ENCODE measurements at places on chromosomes 4 and X. TPM values are rescaled to one million over a fixed set of nuclear protein-coding genes. Genes with fewer than 3 reads are reported as not detected.

Gene LNX1
- 0.46 TPM for total RNA-seq

Gene JADE3
- total RNA-seq, result 2.4 TPM

Gene GPR82
- total RNA-seq, result not detected

DNA sequence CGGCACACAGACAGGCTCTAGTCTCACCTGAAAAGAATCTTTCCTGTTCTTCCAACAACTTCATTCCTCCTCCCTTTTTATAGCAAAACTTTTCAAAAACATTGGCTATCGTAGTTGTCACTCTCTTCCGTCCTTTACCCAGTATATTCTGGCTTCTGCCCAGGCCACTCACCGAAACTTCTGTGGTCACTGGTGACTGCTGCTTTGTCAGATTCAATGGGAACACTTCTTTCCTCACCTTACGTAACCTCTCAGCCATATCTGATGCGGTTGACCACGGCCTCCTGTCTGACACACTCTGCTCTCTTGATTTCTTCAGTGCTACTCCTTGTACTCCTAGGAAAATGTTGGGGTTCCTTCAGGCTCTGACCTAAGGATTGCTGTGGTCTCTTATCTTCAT lies 9.2 kb upstream of the RNF150 start:
- H3K36me3 ChIP-seq, result no peaks in the 10 kb centered on the region
- H3K27ac ChIP-seq, result no peak overlapping the region
- H3K4me3 ChIP-seq, result no peak overlapping the region
- DNase-seq, result no peak
- no peaks in the 10 kb centered on the region for H3K4me1 ChIP-seq

DNA sequence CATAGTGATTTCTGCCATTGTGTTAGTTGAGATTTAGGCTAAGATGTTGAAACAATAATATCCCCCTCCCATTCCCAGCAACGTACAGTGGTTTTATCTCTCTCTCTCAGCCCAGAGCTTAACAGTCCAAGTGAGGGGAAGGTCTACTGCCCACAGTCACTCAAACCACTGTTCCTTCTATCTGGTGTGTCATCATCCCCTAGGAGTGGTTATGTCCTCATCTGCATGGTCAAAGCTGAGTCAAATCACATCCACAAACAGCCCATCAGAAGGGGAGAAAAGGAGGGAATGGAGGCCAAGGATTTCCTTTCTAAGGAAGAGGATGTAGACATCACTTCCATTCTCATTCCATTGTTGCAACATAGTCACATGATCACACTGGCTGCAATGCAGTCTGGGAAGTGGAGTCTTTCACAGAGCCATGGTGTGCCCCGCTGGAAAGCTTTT lies 42.8 kb upstream of the CHRNA9 start:
- no peaks in the 10 kb centered on the region for H3K27me3 ChIP-seq
- peak overlapping the region; percentile 14 for H3K4me3 ChIP-seq
- peaks cover 57% of the 10 kb centered on the region for H3K4me1 ChIP-seq
- no peak for DNase-seq
- peaks cover 2% of the 10 kb centered on the region for H3K36me3 ChIP-seq
- H3K27ac ChIP-seq, result no peak overlapping the region

GRCh38 chr4:38390969-38391545 lies 272.9 kb upstream of the KLF3 start:
- H3K4me1 ChIP-seq, result peaks cover 7% of the 10 kb centered on the region
- no peak overlapping the region for H3K4me3 ChIP-seq
- DNase-seq, result no peak
- H3K27me3 ChIP-seq, result no peaks in the 10 kb centered on the region
- no peak overlapping the region for H3K27ac ChIP-seq
- peaks cover 26% of the 10 kb centered on the region for H3K36me3 ChIP-seq

DNA sequence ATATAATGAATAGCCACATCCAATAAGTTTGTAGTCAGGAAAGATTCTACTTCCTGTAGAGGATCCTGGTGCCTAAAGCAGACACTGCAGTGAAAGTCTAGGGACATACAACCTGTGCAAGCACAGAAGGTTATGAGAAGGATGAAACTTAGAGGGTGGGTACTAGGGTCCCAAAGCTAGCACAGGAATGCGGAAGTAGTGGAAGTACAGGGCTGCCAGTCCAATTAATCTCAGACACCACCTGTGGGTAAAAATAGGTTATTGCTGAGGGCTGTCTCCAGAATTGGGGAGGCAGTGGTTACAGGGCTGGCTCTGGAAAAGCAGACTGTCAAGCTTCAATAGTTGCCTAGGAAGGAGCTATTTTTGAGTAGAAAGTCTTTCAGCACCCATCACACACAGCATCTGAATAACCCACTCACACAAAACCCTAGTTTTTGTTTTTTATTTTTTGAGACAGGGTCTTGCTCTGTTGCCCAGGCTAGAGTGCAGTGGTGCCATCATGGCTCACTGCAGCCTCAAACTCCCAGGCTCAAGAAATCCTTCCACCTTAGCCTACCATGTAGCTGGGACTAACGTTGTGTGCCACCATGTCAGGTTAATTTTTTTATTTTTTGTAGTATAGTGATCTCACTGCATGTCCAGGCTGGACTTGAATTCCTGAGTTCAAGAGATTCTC lies 50.8 kb upstream of the ELF2 start:
- no peak overlapping the region for H3K27ac ChIP-seq
- no peaks in the 10 kb centered on the region for H3K27me3 ChIP-seq
- no peak overlapping the region for H3K4me3 ChIP-seq
- no peak for DNase-seq
- no peaks in the 10 kb centered on the region for H3K36me3 ChIP-seq

DNA sequence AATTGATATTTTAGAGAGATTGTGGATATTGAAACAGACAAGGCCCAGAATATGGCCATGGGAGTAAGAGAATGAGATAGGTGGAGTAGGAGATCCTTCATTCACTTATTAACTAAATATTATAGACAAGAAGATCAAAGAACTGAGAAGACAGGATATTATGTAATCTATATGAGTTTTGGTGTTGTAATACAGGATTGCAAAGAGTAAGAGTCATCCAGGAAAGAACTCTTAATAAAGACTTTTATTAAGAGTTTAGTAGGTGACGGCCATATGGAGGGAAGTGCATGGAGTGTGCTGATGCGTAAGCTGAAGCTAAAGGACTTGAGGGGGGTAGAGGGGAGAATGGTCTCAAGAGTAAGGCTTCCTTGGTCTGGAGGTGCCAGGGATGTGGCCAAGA lies 153.7 kb downstream of the VEGFC start:
- no peak overlapping the region for H3K27ac ChIP-seq
- H3K4me1 ChIP-seq, result no peaks in the 10 kb centered on the region

- no peaks in the 10 kb centered on the region for H3K36me3 ChIP-seq
- no peak overlapping the region for H3K27ac ChIP-seq
Measured at GRCh38 chrX:100341142-100341510, 68.9 kb downstream of the PCDH19 start.

- DNase-seq, result no peak
- H3K27me3 ChIP-seq, result peaks cover 18% of the 10 kb centered on the region
- H3K27ac ChIP-seq, result no peak overlapping the region
- peaks cover 11% of the 10 kb centered on the region for H3K4me1 ChIP-seq
Measured at GRCh38 chr4:71553605-71554004, 214.8 kb downstream of the SLC4A4 start.
